CD4-positive, alpha-beta memory T cell (primary cell): ENCODE measurements at places on chromosomes 4 and X. TPM values are rescaled to one million over a fixed set of nuclear protein-coding genes. Genes with fewer than 3 reads are reported as not detected.

The TGIF2LX gene
- total RNA-seq = not detected

The TFE3 gene
- total RNA-seq = 37.6 TPM

The TMPRSS11B gene
- total RNA-seq = not detected

The STATH gene
- total RNA-seq = not detected

The SLC38A5 gene
- 18.4 TPM for total RNA-seq

The UCHL1 gene
- total RNA-seq = 0.41 TPM

The GPM6B gene
- not detected for total RNA-seq

The MAB21L2 gene
- total RNA-seq = not detected

The POU4F2 gene
- total RNA-seq = not detected

The RTL5 gene
- 7.8 TPM for total RNA-seq

The SMARCA5 gene
- 61.2 TPM for total RNA-seq

The PRRG1 gene
- not detected for total RNA-seq

The GPR78 gene
- total RNA-seq = not detected

The PCDH19 gene
- not detected for total RNA-seq

The ZNF711 gene
- total RNA-seq = 1.3 TPM

The ITIH6 gene
- not detected for total RNA-seq

The PDGFC gene
- total RNA-seq = 0.29 TPM

The ABCG2 gene
- total RNA-seq = 0.44 TPM

The CORIN gene
- total RNA-seq = 1.1 TPM

The CXCL6 gene
- total RNA-seq = not detected

The FRMD7 gene
- total RNA-seq = not detected

The FAM47E gene
- 0.64 TPM for total RNA-seq

The TLR6 gene
- 7.3 TPM for total RNA-seq

The CT45A7 gene
- total RNA-seq = not detected

The APLN gene
- total RNA-seq = not detected

The PARM1 gene
- not detected for total RNA-seq

The MID1 gene
- total RNA-seq = not detected

The MAMLD1 gene
- total RNA-seq = 1.4 TPM

The TCP11X2 gene
- total RNA-seq = not detected

The IGSF1 gene
- not detected for total RNA-seq

The CHRNA9 gene
- total RNA-seq = not detected

The DCAF12L2 gene
- total RNA-seq = not detected

The NPFFR2 gene
- not detected for total RNA-seq

The CFAP47 gene
- total RNA-seq = not detected

The FGF5 gene
- 0.06 TPM for total RNA-seq

The ART3 gene
- total RNA-seq = not detected

The ENPP6 gene
- total RNA-seq = not detected

The MAGEA1 gene
- not detected for total RNA-seq

The RAB9B gene
- 0.25 TPM for total RNA-seq
